IPS-NIHi11 (cell line): ENCODE measurements at places on chromosomes 12 and 14.
A peak's percentile ranks its signal among the peaks of the same experiment; 100 is the strongest.

DNA sequence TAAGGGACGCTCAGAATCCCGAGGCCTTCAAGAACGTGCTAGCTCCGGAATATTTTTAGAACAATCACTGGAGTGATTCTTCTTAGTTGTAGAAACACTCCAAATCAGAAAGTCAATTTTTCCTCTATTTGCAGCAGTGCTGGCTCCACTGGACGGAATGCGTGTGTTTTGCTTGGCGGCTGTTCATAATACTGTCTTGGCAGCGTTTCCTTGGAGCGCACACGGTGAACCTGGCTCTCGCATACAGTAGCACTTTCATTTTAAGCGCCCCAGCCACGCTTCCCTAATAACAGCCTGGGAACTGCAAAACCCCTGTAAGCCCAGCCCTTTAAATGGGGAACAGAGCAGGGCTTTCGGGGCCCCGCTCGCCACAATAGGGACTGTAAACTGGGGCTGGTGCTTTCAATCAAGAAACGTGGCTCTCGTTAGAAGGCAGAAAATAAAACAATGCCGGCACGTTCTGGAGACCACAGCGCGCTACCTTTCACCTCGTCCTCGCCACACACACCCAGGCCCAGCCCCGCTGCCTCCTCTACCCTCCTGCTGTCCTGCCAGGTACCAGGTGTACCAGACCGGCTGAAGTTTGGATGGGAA, 79.9 kb downstream of the BCL11B start:
- DNase-seq = no peak

- no peak for DNase-seq
These were observed 1.1 kb downstream of the TSPAN9 start for GRCh38 chr12:3078086-3078820.

DNA sequence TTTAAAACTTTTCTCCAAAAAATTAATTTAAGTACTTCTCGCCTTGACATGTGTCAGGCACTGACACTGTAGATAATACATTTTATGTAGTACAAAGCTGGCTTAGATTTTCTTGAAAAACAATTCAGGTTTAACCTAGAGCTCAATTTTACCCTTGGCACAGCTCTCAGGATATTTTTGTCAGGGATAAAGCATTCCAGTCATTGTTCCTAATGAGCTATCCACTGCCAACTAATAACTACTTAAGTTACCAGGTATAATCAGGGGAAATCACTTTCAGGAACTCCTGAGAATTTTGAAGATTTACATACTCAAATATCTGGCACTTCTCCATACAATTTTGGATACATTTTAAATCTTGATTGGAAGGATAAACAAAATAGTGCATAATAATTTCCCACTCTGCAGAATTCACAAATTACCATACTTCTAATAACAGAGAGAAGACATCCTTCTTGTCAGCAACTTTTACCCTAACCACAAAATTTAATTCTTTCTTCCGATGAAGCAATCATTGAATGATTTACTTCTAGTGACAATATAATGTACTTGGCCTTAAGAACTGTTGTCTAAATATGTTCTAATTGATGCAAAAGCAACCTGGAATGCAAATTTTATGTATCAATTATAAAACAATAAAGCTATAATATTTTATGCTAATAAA, 4.8 kb downstream of the RASSF9 start:
- DNase-seq = no peak

- DNase-seq = peak; percentile 81
These were observed at the start of gene CACNA1C for GRCh38 chr12:2052826-2053678. TSS of gene CACNA1C (plus strand) at chr12:2052987. CDS start at chr12:2053563, 576 bp downstream.

DNA sequence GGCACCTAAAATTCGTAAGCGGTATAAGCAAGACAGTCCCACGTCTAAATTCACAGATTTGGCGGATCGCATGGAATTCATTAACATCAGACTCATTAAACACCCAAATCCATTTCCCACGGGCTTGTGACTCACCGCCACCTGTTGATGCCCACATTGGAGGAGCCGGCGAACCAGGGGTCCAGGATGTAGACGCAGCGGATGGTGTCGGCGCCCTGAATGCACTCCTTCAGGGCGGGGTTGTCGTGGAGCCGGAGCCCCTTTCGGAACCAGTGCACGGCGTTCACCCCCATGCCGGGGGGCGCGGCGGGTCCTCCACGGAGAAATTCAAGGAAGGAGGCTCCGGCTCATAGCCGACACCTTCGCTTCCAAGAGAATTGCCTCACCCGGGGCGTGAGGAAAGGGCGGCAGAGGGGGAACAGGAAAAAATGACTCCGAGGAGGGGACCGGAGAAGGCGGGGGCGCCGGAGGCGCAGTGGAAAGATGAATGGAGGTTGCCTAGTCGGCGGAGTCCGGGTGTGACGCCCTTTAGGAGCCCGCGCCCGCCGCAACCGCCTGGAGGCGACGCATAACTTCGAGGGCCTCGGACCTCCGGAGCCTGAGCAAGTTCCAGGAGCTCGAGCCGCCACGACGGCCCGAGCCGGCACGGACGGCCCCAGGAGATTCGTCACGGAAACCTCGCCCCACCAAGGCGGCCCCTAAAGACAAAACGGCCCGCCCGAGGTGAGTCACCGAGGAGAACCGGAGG, 506 bp downstream of the CRY1 start:
- peak; percentile 25 for DNase-seq

GRCh38 chr12:117367006-117367638, 5.7 kb upstream of the NOS1 start:
- peak; percentile 93 for DNase-seq

GRCh38 chr14:67940486-67941455, 121.2 kb downstream of the RAD51B start:
- no peak for DNase-seq

- no peak for DNase-seq
These were observed 341.1 kb downstream of the BTG1 start for GRCh38 chr12:91804533-91804932.

- DNase-seq = no peak
These were observed 3.9 kb upstream of the RNU6-7 start for GRCh38 chr14:32197919-32198318.

- no peak for DNase-seq
These were observed 6.9 kb downstream of the LMO3 start for GRCh38 chr12:16599081-16599480.

DNA sequence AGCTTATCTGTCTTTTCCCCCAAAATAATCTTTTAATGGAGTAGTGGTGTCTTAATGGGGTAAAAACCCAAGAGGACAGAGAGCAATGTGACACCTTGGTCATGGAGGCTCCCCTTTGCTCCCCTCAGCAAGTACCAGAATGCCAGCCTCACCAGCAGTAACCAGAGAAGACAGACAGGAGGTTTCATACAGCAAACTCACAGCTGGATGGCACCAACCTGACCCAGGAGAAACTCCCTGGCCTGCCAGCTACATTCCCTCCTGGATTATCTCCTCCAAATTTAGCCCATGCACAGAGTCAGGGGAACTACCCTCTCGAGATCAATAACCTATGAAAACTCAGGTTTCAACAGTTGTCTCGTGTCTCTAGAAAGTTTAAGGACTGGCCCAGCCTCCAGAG, 15.9 kb downstream of the BHLHE41 start:
- DNase-seq = no peak

GRCh38 chr12:56528846-56529245, 7.2 kb downstream of the RBMS2 start:
- DNase-seq = no peak

DNA sequence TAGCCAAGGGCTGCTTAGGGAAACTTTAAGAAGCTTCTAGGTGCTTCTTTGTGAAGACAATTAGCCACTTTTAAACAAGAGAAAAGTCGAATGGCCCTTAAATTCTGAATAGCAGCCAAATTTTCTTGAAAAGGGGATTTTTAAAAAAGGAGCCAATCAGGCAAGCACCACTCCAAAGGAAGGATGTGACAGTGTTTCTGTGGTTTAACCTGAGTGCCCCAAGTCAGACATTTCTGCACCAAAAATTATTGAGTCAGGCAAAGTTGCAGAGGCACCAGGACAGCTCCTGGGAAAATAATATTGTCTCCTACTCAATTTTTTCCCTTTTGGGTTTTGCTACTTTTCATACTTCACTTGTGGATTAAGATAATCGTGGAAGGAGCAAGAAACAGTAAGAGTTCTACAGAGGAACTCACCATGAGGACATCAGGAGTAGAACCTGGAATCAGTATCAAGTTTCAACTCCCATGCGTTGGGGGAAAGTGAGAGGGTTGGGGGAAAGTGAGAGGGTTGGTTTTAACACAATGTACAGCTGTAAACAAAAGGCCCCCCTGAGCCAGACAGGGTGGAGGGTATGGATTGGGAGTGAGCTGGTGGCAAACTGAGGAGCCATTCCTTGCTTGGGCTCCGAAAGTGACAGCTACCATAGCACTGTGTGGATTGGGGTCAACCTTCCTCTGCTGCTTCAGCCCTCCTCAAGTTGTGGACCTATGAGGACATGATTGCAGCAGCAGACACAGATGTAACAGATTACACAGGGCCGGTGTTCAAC, 90.8 kb downstream of the SLC38A1 start:
- DNase-seq = no peak

DNA sequence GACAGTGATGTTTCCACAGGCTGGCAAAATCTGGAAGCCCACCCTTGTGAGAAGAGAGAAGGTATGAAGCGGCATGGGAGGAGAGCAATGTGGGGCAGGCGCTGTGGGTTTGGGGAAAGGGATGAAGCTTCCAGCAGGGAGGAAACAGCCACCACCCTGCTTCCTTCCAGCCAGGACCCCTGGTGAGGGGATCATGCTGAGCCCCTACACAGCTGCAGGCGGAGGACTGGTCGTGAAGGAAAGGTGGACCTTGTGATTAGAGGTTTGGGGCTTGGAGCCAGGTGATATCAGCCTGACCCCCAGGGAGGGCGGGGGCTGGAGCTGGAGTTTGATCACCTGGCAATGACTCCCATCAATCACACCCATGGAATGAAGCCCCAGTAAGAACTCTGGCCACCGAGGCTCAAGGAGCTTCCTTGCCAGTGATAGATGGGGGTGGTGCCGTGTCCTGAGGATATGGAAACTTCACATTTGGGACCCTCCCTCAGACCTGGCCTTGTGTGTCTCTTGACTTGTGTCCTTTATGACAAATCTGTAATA, 48.6 kb downstream of the RIMBP2 start:
- no peak for DNase-seq

DNA sequence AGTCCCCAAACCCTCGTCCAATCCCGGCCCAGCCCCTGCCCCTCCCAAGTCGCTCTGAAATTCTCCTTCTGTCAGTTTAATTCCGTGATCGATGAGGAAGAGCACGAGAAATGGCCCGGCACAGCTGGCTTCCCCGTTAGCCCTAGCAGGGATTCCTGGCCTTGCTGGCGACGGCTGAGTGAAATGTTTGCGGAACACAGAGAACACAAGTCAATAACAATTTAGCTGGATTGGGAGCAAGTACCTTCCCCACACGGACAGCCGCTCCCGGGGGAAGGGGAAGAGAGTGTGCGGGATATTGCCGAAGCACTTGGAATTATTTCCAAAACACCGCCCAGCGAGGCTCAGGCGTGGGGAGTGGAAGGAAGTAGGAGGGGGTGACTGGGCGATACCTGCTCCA, 134.6 kb downstream of the RBM19 start:
- no peak for DNase-seq

GRCh38 chr12:15532364-15532977, 210.2 kb downstream of the PTPRO start:
- peak; percentile 73 for DNase-seq

- DNase-seq = no peak
These were observed 60.0 kb downstream of the LIN52 start for GRCh38 chr14:74144789-74145188.
